ENCODE measurements at places on chromosomes 1 and 21.

DNA sequence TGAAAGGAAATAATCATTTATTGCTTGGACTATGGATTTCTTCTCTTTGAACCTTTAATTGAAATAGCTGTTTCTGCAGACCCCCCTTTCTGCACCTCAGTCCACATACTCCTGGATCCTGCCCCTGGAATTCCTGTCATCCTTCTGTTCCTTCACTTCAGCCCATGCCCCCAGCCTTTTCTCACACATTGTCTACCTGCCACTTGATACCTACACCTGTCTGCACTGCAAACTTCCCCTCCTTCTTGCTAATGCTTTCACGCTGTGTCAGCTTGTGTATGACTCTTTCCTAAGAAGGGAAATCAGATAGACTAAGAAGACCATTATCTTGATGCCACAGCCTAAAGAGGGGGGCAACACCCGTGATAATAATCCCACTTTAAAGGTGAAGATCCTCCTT lies 80.3 kb upstream of the EXO1 start:
- no peak for DNase-seq

GRCh38 chr1:166975361-166976129 lies at the start of gene ILDR2:
TSS of gene ILDR2 (minus strand) at chr1:166975540. CDS start at chr1:166975268, 272 bp downstream.
- DNase-seq, result peak; percentile 87

DNA sequence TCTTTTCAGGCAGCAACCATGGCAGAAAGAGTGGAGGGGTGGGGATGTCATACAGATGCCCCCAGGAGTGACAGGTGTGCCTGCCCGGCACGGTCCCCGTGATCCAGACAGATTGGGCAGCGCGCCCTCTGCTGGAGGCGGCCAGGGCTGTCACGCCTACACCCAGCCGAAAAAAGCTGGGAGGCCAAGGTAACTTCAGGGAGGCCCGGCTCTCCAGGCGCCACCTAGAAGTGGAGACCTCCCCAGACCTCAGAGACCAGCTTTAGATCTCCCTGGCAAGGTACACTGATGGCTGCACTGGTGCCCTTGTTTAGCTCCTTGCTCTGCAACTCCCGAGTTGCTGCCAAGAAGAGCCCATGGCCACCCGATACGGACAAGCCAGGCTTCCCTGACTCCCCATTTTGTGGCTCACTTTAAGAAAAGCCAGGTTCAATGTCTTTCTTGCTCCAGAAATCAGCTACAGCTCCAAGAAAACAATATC lies 6.6 kb downstream of the GOLT1A start:
- DNase-seq, result peak; percentile 92

GRCh38 chr1:224292419-224292818 lies 37.6 kb downstream of the NVL start:
- no peak for DNase-seq
